Left ventricle myocardium superior (tissue), 1 donor: ENCODE measurements at places on chromosomes 7 and 10.

GRCh38 chr7:135248546-135248945 is 14.9 kb downstream of the STRA8 start:
- no peak for DNase-seq

DNA sequence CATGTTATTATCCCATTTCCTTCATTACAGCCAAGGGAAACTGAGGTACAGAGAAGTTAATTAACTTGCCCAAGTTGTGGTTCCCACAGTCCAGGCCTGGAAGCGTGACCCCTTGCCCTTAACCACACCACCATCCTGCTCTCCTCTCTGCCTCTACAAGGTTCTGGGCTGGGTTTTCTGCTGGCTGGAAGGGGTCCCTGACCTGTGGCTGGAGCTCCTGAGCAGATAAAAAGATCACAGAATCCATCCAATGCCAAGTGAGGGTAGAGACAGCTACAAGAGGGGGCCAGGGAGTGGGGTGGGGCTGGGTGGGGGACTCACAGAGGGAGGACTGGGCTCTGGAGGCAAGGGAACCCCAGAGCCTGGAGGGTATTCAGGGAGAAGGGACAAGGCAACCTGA is 9.7 kb downstream of the ASB10 start:
- DNase-seq: no peak

- DNase-seq: no peak
Measured at GRCh38 chr7:122688400-122688998, 10.4 kb downstream of the RNF133 start.

DNA sequence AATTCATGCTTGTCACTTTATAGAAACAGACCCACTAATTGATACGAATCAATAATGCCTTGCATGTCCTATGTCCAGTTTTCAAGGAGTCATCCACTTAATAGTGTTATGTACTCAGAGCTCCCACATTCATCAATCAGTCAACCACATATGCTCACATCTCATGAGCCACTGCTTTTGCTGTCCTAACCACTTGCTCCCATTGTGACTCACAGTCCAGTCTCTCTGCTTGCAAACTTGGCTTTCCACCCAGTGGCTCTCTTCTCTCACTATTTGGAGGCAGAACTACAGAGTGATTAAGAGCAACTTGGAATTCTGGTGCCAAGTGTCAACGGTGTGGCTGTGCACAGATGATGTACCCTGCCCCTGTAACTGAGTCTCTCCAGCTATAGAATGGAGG is 166.0 kb downstream of the SNX13 start:
- DNase-seq: no peak

GRCh38 chr7:134831862-134832261 is 52.4 kb downstream of the CALD1 start:
- peak; percentile 61 for DNase-seq

GRCh38 chr7:122488241-122488640 is 183.7 kb upstream of the FEZF1 start:
- DNase-seq: no peak

DNA sequence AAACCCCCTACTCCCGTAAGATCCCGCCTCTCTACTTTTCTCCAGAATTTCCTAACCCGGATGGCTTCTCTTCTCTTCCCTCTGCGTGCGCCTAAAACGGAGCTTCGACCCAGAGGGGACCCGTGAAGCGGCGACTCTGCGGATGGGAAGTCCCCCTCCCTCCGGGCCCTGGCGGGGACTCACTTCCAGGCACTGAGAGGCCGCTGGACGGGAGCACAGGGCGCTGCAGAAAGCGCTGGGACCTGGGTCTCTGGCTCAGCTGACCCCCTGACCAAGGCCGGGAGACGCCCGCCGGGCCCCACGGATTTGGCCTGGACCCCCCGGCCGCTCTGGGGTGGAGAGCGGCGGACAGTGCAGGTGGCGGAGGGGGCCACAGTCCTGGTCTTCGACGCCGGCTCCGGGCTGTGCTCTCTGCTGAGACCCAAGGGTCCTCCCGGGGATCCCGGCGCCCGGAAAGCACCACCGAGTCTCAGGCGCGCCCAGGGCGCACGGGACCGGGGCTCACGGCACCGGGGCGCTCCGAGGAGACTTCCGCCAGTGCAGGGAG is 688 bp upstream of the FOXL3 start:
- DNase-seq: no peak

DNA sequence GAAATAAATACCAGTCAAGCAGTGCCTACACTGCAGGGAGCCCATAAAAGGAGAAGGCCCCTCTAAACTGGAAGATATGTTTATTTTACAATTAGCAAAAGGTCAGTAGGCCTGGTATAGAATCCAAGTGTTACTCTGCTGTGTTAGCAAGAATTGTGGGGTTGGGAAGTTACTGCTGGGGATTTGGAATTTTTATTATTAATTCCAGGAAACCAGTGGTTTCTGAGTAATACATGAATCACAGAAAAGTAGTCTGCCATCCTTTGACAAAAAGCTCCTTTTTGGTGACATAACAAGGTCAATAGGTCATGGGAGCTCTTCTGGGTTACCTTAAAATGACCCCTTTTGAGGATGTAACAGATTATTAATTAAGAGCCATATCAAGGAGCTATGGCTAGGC is 67.4 kb downstream of the ZNF92 start:
- DNase-seq: no peak

DNA sequence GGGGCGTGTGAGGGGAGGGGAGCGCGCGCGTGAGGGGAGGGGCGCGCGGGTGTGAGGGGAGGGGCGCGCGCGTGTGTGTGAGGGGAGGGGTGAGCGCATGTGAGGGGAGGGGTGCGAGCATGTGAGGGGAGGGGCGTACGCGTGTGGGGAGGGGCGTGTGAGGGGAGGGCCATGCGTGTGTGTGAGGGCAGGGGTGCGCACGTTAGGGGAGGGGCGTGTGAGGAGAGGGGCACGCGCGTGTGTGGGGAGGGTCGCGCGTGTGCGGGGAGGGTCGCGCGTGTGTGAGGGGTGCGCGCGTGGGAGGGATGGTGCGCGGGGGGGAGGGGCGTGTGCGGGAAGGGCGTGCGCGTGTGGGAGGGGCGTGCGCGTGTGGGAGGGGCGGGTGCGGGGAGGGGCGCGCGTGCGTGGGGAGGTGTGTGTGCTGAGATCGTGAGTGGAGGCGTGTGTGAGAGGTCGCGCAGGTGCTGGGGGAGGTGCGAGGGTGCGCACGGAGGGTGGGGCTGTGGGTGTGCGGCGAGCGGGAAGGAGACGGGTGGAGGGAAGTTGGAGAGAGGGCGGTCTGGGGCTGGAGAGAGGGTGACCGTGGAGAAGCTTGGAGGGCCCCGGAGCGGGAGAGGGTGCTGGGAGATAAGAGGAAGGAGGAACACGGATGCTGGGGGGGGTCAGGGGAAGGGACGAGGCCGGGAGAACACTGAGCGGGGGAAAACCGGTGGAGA is 19.7 kb downstream of the MXI1 start:
- peak; percentile 83 for DNase-seq

- DNase-seq: peak; percentile 30
Measured at GRCh38 chr10:91520661-91521060, 110.5 kb downstream of the HECTD2 start.

DNA sequence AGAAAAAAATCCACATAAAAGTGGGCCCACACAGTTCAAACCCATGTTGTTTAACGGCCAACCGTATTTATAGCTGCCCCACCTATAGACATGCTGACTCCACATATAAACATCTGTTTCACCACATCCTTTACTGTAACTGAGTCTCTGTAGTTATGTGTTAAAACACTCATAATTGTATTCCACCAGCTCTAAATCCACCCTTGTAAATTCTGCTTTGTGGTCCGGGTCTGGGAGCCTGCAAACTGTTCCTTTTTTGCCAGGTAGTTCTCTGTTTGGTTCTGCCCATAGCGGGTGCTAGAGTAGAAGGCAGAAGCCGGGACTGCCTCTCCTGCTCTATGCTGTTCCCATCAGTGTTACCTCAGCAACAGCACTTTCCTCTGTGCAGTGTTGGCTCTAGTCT is 20.2 kb upstream of the FHIP2A start:
- no peak for DNase-seq

GRCh38 chr7:11078247-11078834 is 104.7 kb downstream of the PHF14 start:
- no peak for DNase-seq

DNA sequence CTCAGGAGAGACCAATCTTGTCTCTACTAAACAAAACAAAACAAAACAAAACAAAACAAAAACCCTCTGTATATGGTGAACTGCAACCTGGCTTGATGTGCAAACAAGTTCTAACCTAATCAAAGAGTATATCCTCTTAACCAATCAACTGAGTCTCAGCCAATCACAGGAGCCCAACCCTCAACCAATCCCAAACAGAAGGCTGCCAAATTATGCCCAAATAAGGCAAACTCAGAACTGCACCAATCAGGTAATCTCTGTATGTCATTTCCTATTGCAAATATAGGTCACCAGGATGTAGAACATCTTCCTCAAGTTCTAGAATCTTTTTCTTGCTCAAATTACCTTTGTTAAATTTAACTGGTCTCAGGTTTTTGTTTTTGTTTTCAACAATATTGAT is 5.2 kb downstream of the FAM133B start:
- DNase-seq: no peak

DNA sequence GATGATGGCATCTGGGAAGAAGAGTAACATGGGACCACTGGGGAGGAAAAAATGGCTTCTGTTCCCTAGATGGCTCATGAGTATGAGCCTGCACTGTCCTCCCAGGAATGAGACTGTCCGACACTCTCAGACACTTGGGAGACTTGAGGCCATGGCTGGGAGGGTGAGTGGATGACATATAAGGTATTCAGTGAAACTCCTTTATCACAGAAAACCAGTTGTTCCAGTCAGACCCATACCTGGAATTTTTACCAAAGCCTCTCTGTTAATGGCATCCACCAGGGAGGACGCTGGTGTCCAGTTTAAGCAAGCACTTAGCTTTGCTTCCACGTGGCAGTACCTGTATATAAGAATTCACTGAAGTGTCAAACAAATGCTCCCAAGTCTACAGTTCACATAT is 116.7 kb upstream of the C10orf90 start:
- no peak for DNase-seq

- no peak for DNase-seq
Measured at GRCh38 chr10:129140921-129141885, 325.8 kb upstream of the MGMT start.

DNA sequence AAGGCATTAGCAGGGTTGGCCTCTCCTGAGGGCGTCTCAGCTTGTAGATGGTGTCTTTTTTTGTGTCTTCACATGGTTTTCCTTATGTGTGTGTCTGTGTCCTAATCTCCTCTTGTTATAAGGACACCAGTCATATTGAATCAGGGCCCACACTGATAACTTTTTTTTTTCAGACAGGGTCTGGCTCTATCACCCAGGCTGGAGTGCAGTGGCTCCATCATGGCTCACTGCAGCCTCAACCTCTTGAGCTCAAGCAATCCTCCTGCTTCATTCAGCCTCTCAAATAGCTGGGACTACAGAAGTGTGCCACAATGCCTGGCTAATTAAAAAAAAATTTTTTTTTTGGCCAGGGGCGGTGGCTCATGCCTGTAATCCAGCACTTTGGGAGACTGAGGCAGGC is 41.3 kb upstream of the KMT2C start:
- no peak for DNase-seq

GRCh38 chr10:32141018-32141807 is 85.0 kb upstream of the KIF5B start:
- no peak for DNase-seq

DNA sequence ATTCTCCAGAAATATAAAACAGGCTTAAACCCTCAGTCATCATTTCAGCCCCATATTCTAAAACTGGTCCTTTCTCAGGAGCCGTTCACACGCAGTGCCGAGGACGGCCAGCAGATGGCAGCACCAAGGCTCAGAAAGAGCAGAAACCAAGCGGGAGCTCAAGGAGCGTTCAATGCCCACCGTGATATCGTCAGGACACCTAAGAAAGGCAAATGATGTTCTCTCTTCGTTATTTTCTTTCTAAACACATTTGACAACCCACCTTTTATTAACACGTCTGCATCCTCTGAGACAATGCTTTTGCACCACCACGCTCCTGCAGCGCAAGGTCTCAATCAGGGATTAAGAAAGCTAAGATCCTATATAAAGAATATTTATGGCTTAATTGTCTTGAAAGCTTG is 45.7 kb upstream of the RBM33 start:
- DNase-seq: peak; percentile 89

DNA sequence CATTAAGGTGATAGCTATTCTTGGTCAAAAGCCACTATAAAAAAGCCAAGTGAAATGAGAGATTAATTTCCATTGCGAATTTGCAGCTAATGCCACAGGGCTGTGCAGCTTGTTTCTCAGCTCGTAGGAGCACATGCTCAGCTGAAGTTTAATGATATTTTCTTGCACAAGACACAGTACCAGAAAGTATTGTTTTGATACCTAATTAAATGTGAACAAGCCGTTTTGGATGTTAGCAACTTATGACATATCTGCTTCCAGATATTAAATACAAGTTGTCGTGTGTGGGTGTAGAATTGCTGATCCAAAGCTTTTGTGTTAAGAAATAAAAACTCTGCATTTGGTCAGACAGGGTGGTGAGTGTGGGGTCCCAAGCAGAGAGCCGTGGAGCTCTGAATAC is 47.2 kb downstream of the ADARB2 start:
- DNase-seq: no peak

DNA sequence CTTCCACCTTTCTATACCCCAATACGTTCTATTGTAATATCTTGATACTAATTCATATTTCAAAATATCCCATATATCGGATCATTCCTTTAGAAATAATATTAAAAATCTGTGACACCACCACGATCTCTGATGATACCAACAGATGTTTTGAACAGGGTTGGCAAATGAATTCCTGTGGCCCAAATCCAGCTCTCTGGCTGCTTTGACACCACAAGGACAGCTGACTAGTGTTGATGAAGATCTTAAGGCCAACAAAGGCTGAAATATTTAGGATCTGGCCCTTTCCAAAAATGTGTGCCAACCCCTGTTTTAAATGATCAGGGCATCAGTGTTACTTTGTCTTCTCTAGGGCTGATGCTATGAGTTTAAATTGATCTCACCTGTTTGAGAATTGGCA is 380.7 kb upstream of the PFKP start:
- DNase-seq: no peak

- no peak for DNase-seq
Measured at GRCh38 chr10:20977300-20977699, 80.2 kb upstream of the NEBL start.

- DNase-seq: no peak
Measured at GRCh38 chr10:80463868-80464267, 9.8 kb downstream of the TSPAN14 start.

DNA sequence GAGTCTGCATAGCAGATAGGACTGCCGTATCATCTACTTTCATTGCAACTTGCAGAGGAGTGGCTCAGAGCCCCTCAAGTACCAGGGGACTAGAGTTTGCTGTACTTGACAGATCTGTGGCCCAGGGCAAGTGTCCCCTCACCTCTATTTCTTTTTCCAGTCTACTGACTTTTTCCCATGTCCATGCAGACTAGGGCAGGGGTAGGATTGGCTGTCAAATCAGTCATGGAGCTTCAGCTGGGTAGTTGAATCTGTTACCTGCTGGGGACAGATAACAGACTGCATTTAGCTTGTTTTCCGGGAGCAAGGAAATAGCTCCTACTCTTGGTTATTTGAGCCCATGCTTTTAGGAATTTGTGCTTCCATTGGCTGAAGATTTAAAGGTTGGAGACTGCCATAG is 121.0 kb upstream of the CDK13 start:
- DNase-seq: no peak

DNA sequence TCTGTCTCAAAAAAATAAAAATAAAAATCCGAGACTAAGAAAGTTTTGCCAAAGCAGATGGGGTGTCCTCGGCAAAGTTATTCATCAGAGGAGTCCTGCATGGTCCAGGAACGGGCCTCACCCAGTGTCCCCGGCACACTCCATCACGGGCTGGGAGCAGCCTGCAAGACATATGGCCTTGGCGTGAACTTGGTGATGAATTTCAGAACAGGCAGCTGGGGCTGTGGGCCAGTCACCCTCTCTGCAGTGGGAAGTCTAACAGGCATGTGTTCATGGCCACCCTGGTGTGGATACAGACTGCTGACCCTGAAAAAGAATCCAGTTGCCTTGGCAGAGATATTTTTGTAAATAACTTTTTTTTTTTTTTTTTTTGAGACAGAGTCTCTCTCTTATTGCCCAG is 34.7 kb downstream of the NPTX2 start:
- no peak for DNase-seq
